Renal cortical epithelial cell (primary cell): ENCODE measurements at places on chromosomes 3 and 15. TPM values are rescaled to one million over a fixed set of nuclear protein-coding genes. Genes with fewer than 3 reads are reported as not detected.

DNA sequence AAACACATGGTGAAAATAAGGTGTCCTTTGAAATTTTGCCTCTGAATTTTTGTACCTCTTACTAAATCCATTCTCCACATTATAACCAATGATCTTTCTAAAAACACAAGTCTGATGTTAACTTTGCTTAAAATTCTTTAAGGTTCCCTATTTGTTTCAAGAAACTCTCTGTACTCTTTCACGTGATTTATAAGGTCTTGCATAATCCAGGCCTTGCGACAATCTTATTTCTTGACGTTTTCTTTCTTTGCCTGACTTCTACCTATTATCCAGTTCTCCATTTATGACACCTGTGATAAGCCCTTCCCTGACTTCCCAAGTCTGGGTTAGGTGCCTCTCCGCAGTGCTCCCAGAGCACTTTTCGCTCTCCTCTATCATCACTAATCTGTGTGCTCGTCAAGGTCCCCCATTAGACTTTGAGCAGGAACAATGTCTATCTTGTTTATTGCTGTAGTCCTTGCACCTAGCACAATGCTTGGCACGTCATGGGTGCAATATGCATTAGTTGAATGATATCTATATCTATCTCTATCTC lies 24.3 kb upstream of the KPNA1 start:
- no peak for DNase-seq

- no peak for DNase-seq
These were observed 97.4 kb downstream of the PGPEP1L start for GRCh38 chr15:98909968-98910885.

- no peak for DNase-seq
These were observed 115.4 kb upstream of the ROPN1 start for GRCh38 chr3:124107104-124107890.

DNA sequence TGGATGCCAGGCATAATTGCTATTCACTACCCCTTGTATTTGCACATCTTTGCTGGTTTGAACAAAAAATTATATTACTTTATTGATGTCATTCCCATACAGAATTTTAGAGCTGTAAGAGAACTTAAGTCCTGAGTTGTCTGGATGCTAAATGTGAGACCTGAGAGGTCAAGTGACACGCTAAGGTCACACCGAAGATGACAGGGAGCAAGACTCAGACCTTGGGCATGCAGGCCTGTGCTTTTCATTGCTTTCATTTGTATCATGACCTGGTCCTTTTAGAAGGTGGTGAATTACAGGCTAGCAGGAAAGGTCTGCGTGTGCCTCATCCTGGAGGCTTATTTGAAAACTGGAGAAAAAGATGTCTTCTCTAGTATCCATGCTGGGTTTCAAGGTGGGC lies 312.0 kb upstream of the RASGRP1 start:
- DNase-seq, result no peak

DNA sequence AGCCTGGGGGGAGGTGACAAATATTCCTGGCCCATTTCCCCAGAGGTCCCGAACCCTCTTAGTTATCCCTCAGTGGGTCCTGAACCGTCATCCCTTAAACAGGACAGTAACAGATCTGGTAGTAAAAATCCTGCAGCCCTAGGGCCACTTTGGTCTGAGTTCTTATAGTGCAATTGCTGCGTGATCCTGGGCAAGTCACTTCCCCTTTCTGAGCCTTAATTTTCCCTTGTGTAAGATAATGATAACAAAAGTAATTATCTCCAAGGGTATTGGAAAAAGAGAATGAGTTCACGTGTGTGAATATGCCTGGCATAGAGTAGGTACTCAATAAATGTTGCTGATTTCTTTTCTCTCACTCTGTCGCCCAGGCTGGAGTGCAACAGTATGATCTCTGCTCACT lies 2.9 kb upstream of the JAGN1 start:
- DNase-seq, result no peak

DNA sequence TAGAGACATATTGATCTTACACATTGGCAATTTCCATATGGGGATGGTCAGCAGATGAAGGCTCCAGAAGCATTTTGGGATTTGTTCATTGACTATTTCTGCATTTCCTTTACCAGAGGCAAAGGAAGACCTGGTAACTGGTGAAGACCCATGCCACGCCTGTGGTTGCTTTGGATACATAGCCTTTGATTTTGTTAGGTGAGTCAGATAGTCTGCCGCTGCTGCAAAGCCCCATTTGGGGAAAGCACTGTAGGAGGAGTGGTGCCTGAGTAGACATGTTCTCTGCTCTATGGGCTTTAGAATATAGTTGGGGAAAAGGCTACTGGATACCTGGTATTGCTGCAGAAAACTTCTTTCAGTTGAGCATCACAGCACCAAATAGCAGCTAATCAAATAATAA lies 56.8 kb downstream of the TFG start:
- DNase-seq, result no peak

DNA sequence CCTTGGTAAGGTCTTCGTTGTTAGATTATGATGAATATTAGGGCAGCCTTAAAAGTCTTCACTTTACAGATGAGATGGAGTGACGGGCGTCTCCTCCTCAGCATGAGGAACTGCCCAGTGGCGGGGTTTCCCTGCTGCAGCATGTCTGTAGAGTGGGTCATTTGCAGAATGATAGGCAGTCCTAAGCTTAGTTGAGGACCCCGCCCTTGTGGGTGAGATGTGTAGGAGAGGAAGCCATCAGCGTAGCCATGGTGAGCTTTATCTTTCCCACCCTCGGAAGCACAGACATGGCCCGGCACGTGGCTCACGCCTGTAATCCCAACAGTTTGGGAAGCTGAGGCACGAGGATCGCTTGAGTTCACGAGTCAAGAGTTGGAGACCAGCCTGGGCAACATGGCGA lies 877 bp downstream of the NIT2 start:
- DNase-seq, result peak; percentile 16

DNA sequence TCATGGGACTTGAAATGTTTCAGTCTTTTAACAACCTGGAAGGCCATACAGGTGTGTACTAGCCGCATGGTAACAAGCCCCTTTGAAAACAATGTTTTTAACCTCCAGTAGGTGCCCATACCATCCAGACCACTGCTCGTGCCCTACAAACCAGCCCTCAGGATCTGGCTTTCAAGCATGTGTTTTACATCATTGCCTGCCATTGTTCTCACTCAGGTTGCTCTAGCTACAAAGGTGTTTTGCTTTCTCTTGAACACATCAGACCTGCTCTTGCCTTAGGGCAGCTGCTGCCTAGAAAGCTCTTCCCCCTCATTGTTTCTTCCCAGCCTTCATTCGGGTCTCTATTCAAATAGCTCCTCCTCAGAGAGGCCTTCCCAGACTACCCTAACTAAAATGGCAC lies 32.3 kb upstream of the MAP3K13 start:
- DNase-seq, result peak; percentile 79

GRCh38 chr3:60708191-60708975 lies 542.9 kb downstream of the FHIT start:
- DNase-seq, result peak; percentile 86

DNA sequence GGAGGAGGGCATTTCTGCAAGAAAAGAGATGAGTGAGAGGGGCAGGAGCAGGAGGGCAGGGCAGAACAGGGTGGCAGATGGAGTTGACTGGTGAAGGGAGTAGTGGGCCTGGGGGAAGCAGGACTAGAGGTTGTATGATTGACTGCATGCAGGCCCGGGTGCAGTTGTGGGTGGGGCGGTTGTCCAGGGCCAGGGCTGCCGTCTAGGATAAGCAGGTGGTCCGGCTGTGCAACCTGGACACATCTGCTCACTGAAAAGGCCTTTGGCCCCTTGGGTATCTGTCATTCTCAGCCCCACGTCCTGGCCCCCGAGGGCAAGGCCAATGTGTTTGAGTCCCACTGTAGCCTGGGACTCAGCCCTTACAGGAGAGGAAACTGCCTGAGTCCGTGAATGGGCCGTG lies 25.4 kb downstream of the ALS2CL start:
- no peak for DNase-seq

- DNase-seq, result no peak
These were observed 151.5 kb downstream of the GOLGA6L4 start for GRCh38 chr15:84387086-84387485.

DNA sequence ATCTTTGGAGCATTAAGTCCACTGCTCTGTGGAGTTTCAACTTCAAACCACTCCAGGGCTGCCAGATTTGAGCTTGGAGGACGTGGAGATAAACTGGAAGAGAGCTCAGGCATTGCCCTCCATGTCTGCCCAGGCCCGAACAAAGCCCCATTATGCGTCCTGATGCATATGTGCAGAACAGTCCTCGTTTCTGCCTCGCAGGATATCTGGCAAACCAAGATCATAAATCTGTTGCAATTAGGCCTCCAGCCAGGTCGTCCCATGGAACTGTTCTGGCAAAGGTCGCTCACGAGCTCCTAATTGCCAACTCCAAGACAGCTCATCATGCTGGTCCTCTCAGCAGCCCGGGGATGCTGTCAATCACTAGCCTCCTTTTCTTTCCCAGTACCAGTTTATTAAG lies 91.2 kb downstream of the SEMA5B start:
- DNase-seq, result no peak

DNA sequence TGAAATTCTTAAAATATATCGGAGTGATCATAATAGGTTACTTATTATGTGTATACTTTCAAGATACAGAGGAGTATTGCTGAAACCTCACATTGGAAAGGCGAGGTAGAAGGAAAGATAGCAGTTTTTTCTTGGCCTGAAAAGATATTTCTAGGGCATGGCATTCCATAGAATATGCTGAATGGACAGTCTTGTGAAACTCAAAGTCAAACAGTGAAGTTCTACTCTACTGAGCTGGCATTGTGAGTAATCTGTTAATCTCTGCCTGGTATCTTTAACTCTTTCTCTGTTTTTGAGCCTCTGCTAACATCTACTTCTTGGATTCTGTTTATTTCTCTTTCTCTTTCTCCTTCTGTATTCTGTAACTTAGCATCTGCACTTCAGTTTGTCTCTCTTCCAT lies 176.3 kb upstream of the ZBTB20 start:
- no peak for DNase-seq

Gene CCR8
- total RNA-seq, result 1.0 TPM in 1 of 2 replicates, not detected in the other

Gene AADACL2
- total RNA-seq, result not detected in 2 replicates

Gene AP3B2
- 0.17 and 1.5 TPM in 2 replicates for total RNA-seq

Gene P2RY13
- total RNA-seq, result not detected in 2 replicates

Gene C3orf49
- not detected in 2 replicates for total RNA-seq

Gene APOD
- not detected in 2 replicates for total RNA-seq

Gene CALML4
- total RNA-seq, result 1.3 and 1.6 TPM in 2 replicates

Gene MKRN3
- total RNA-seq, result 0.25 TPM in 1 of 2 replicates, not detected in the other

Gene RABL3
- total RNA-seq, result 34.9 and 42.7 TPM in 2 replicates

Gene UPK1B
- total RNA-seq, result 1.9 and 33.7 TPM in 2 replicates

Gene NR1I2
- 0.20 TPM in 1 of 2 replicates, not detected in the other for total RNA-seq
